ENCODE measurements at places on chromosomes 12 and 14.
A peak's percentile ranks its signal among the peaks of the same experiment; 100 is the strongest.

GRCh38 chr14:93941293-93941910, 14.3 kb downstream of the FAM181A start:
- DNase-seq = no peak

DNA sequence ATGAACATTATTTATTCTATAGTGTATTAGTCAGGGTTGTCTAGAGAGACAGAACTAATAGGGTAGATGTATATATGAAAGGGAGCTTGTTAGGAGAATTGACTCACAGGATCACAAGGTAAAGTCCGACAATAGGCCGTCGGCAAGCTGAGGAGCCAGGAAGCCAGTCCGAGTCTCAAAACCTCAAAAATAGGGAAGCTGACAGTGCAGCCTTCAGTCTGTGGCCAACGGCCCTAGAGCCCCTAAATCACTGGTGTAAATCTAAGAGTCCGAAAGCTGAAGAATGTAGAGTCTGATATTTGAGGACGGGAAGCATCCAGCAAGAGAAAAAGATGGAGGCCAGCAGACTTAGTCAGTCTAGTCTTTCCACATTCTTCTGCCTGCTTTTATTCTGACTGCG, 912.2 kb downstream of the FLRT2 start:
- no peak for DNase-seq

- no peak for DNase-seq
Observed at GRCh38 chr12:121284551-121285390, 11.7 kb downstream of the CAMKK2 start.

GRCh38 chr14:102922490-102923200, at the start of gene AMN:
AMN (plus strand) TSS chr14:102922663; CDS start chr14:102922689, 26 bp downstream.
- peak; percentile 72 for DNase-seq

DNA sequence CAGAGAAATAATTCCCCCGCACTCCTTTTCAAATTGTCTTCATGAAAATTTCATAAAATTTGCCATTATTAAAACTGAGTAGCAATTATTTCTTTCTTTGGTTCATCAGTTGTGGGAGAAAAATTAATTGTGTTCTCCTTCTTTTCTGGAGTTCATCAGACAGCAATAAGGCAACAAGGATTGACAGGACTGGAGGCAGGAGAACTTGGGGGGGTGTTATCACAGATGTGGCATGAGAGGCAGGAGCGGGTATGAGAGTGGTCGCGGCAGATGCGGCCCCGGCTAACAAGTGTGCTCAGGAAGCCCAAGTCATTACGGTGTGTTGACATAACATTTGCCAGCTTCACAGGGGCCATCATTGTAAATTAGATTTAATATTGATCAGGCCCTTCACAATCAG, 306.6 kb upstream of the TMPO start:
- DNase-seq = no peak
